CD4-positive, alpha-beta T cell treated with Interleukin-21 for 1 hour (primary cell): ENCODE measurements at places on chromosomes 13 and 19.

- peak; percentile 16 for DNase-seq
Measured at GRCh38 chr13:46687810-46688209, 109.2 kb downstream of the ESD start.

DNA sequence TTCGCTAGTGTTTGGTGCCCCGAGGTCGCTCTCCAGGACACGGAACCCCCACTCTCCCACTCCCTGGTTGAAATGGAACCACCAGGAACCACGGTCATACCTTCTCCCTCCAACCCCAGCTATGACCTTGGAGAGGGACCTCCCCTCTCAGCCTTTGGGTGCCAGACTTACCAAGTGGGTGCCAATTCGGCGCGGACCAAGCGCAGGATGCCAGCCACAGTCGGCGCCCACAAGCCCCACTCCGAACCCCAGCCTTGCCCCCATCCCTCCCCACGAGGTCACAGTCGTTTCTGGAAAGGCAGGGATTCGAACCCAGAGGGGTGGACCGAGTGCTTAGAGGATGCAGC lies 910 bp downstream of the PDE4C start:
- DNase-seq, result no peak

DNA sequence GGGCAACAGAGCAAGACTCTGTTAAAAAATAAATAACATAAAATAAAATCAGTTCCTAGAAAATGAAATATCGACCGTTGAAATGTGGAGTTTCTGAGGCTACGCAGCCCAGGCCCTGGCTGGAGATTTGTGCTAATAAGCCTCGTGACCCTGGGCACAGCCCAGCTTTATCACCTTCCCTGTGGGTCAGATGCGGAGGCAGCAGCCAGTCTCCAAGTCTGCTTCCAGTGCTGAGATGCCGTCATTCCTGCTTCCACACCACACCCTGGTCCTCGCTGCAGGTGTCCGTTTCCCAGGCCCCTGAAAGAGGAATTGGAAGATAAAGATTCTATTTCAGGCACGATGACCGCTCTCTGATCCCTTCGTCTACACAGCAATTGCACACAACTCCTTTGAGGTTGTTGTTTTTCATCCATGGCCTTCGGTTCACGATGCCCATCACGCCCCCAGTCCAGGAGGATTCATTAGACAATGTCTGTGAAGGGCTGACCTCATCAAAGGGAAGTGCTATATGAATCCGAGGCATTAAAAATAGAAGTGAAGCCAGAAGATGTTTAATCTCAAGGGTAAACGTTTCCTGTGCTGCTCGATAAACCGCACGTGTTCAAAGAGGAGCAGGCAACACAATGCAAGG lies 48.3 kb upstream of the ATP11A start:
- no peak for DNase-seq

DNA sequence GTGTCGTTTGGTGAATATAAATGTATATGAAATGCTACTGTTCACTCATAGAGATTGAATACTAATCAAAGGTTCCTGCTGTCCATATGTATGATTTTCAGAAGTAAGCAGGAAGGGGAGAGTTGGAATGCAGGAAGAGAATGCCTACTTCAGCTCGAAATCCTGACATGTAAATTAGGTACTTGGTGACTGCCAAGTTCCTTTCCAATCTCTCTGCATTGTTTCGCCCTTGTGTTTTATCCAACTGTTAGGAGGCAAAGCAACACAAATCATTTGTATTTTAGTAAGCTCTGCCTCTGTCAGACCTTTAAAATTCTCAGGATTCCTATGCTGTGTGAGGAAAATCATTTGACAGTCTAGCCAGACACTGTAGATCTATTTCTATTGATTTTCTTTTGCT lies 9.0 kb downstream of the STARD13 start:
- DNase-seq, result no peak

- DNase-seq, result no peak
Measured at GRCh38 chr19:6750062-6750461, 10.6 kb downstream of the TRIP10 start.

- peak; percentile 51 for DNase-seq
Measured at GRCh38 chr13:41471785-41472184, 14.4 kb downstream of the RGCC start.

DNA sequence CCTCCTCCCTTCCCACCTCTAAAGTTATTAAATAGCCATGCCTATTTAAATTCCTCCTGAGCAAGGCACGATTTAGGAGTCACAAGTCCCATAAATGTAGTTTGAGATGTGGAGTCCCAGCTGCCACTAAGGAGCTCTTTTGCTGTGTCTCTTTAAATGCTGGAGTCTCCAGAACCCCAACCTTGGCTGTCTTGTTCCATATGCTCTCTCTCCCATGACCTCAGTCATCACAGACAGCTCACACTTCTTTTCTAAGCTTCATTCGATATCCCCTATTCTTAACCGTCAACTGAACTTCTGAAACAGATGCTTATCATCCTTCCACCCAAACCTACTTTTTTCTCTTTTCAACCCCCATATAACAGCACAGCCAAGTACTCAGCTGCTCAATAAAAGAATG lies 197.1 kb downstream of the VWA8 start:
- DNase-seq, result no peak

GRCh38 chr19:38551450-38551813 lies 66.3 kb downstream of the MAP4K1 start:
- DNase-seq, result peak; percentile 16

- no peak for DNase-seq
Measured at GRCh38 chr13:90680826-90681225, 666.7 kb upstream of the MIR17HG start.
